ENCODE measurements at places on chromosomes 12 and 14. TPM values are rescaled to one million over a fixed set of nuclear protein-coding genes. Genes with fewer than 3 reads are reported as not detected.

The MYF5 gene
- not detected for total RNA-seq

- H3K36me3 ChIP-seq, result no peaks in the 10 kb centered on the region
- H3K4me1 ChIP-seq, result peaks cover 10% of the 10 kb centered on the region
- peak; percentile 79 for DNase-seq
- H3K4me3 ChIP-seq, result no peak overlapping the region
Measured at GRCh38 chr14:60064491-60065072, 27.1 kb upstream of the PCNX4 start.

The LBHD2 gene
- total RNA-seq, result not detected

The PLEKHD1 gene
- total RNA-seq, result 0.41 TPM

- H3K4me1 ChIP-seq, result peaks cover 15% of the 10 kb centered on the region
- no peaks in the 10 kb centered on the region for H3K36me3 ChIP-seq
- H3K27ac ChIP-seq, result no peak overlapping the region
- DNase-seq, result no peak
Measured at GRCh38 chr12:91099341-91099740, 12.0 kb downstream of the LUM start.

DNA sequence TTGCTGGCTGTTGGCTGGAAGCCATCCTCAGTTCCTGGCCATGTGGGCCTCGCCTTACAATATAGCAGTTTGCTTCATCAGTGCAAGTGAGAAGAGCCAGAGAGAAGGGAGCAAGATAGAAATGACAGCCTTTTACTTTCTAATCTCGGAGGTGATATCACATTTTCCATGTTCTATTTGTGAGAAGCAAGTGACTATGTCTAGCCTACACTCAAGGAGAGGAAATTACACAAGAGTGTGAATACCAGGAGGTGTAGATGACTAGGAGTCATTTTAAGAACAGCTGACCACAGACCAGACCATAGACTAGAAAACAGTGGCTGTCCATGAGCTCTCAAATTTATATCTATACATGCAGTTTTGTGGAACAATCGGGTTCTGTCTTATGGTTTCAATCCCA, 163.0 kb upstream of the NRXN3 start:
- no peaks in the 10 kb centered on the region for H3K27me3 ChIP-seq
- no peaks in the 10 kb centered on the region for H3K4me1 ChIP-seq
- H3K27ac ChIP-seq, result no peak overlapping the region
- no peak for DNase-seq
- H3K36me3 ChIP-seq, result no peaks in the 10 kb centered on the region

The BICD1 gene
- 39.6 TPM for total RNA-seq

The LRP1 gene
- total RNA-seq, result 0.56 TPM

- peaks cover 5% of the 10 kb centered on the region for H3K4me1 ChIP-seq
- no peak overlapping the region for H3K4me3 ChIP-seq
- no peak for DNase-seq
- H3K27me3 ChIP-seq, result no peaks in the 10 kb centered on the region
- no peak overlapping the region for H3K27ac ChIP-seq
Measured at GRCh38 chr14:102711207-102711606, 66.0 kb upstream of the TRAF3 start.

DNA sequence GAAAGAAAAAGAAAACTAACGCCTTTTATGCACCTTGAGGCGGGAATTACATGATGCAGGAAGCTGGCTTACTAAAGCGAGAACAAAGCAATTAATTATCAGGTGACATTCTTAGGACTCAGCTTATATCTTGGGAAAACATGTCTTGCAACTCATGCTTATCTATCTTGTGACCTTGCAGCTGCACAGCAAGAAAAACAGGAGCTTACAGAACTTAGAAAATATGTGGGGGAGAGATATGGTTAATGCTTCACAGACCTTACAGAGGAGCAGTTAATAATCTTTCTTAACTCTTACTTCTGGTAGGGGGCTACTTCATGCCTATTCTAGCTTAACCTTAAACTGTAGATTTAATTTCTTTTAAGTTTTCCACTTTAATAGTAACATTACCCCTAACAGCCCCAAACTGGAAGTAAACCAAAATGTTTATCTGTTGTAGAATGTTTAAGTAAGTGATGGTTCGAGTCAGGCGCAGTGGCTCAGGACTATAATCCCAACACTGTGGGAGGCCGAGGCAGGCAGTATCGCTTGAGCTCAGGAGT, 13.2 kb upstream of the OR11G2 start:
- H3K36me3 ChIP-seq, result no peaks in the 10 kb centered on the region
- no peak overlapping the region for H3K4me3 ChIP-seq
- H3K27ac ChIP-seq, result no peak overlapping the region
- no peaks in the 10 kb centered on the region for H3K27me3 ChIP-seq
- H3K4me1 ChIP-seq, result no peaks in the 10 kb centered on the region
- DNase-seq, result no peak

The RFX4 gene
- total RNA-seq, result not detected

The GPR84 gene
- 0.29 TPM for total RNA-seq

DNA sequence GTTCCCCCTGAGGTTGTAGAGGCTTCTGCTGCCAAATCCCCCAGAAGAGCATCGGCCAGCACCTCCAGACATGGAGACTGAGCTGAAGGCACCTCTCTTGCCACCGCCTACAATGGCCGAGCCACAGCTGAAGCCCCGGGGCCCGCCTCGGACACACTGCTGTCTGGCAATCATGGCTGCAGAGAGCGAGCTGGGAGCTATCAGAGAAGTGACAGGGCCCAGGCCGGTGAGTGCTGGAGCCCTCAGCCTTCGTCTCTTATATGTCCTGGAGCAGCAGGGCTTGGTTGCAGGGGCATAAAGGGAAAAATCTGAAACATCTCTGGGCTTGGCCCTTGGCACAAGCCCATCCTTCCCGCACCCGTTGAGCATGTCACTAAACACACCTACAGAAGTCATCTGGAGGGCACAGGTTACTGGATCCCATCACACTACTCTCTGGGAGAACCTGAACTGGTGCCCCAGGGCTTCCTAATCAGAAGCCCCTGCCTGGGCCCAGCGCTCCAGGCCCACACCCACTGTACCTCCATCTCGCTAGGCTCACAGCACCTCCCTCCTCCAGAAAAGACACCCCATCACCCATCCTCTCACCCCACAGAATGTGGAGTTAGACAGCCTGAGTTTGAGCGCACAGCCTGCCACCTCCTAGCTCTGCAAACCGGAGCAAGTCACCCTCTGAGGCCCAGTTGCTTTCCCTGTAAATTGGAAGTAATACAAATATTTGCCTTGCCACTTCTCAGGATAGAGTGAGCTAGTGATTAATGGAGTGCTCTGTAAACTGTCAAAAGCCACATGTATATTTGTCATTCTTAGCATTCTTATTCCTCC, at the start of gene KRT4:
TSS of gene KRT4 (minus strand) at position 232 of the 825 bp plus-strand sequence. CDS start at position 174, 58 bp downstream.
- DNase-seq, result no peak
- H3K4me3 ChIP-seq, result no peak within 1 kb of the TSS
- no peaks in the 10 kb centered on the region for H3K27me3 ChIP-seq
- no peak within 1 kb of the TSS for H3K27ac ChIP-seq

GRCh38 chr12:26264215-26264838, 69.0 kb downstream of the SSPN start:
- peaks cover 7% of the 10 kb centered on the region for H3K4me1 ChIP-seq
- no peaks in the 10 kb centered on the region for H3K36me3 ChIP-seq
- H3K27me3 ChIP-seq, result no peaks in the 10 kb centered on the region
- DNase-seq, result no peak
- no peak overlapping the region for H3K27ac ChIP-seq
- H3K4me3 ChIP-seq, result no peak overlapping the region

The B3GNT4 gene
- 0.07 TPM for total RNA-seq

DNA sequence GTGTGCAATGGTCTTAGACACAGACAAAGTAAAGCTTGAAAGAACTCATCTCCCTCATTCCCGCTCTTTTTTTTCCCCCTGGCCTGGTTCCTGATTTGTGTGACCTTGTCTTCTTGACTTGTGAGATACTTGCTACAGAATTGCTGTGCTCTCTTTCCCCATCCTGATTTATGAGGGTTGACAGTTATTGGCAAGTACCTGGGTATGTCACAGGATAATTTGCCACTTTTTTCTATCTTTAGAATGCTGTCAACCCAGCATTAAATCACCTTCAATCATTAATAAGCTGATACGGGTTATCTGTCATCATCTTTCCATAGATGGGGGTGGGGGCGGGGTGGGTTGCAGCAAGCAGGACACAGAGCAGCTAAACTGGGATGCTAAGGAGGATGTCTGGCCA, 144.4 kb upstream of the PRICKLE1 start:
- no peaks in the 10 kb centered on the region for H3K36me3 ChIP-seq
- H3K4me3 ChIP-seq, result no peak overlapping the region
- no peak for DNase-seq
- H3K27me3 ChIP-seq, result no peaks in the 10 kb centered on the region
- H3K27ac ChIP-seq, result no peak overlapping the region
- H3K4me1 ChIP-seq, result no peaks in the 10 kb centered on the region

DNA sequence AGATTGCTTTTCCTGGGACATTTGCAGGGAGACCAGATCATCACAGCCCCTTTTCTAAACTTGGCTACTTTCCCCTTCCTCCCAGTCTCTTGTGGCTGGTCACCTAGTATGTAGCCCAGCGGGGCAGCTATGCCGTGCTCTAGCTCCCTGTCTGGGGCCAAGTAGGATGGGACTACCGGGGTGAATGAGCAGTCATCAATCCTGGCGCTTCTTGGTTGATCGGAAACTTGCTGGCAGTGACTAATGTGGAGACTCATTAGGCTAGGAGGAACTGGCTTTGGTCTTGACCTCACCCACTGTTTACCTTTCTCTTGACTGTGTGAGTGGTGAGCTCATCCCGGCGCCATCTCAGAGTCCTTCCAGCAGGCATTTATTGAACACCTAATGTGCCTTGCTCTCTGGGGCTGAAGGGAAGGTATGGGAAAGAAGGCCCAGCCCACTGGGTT, 15.9 kb downstream of the PLEKHG3 start:
- no peaks in the 10 kb centered on the region for H3K27me3 ChIP-seq
- no peaks in the 10 kb centered on the region for H3K36me3 ChIP-seq
- H3K4me3 ChIP-seq, result no peak overlapping the region
- no peak overlapping the region for H3K27ac ChIP-seq

DNA sequence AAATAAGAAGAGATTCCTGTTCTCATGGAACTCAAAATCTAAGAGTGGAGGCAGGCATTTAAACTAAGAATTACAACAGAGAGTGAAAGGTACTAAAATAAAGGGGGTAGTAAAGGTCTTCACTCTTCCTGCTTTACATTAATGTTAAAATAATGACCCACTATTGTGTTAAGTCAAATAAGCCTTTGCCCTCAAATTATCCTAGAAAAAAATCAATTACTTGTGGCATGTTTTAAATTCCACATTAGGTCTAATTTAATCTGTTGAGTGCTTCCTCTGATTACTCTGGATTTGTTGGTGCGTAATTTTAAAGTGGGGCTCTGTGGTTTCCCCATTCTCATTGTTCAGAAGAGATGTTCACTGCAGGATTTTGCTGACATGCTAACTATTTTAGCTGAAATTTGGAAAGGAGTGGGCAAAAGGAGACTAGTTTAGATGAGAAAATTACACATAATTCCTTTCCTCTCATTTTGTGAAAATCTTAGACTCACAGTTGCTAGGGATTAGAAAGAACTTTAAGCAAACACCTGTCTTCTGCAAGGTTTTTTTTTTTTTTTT, 35.5 kb downstream of the BTG1 start:
- H3K4me3 ChIP-seq, result no peak overlapping the region
- no peak for DNase-seq
- H3K4me1 ChIP-seq, result no peaks in the 10 kb centered on the region
- H3K27me3 ChIP-seq, result no peaks in the 10 kb centered on the region

The POTEM gene
- total RNA-seq, result not detected

DNA sequence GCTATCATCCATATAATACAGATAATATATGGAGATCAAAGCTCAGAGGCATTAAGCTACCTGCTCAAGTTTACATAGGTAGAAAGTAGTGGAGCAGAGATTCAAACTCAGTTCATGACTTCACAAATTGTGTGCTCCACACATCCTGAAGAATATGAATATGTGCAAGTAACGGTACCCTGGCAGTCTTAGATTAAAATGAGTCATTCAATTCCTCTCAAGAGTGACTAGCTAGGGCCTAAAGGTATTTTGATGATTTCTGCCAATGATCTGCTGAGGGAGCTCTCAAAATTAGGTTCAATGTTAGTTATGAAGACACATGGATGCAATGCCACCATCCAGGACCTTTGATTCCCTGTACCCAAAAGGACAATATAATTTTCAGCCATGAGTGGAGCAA, 58.9 kb downstream of the GRIP1 start:
- peaks cover 87% of the 10 kb centered on the region for H3K4me1 ChIP-seq
- no peaks in the 10 kb centered on the region for H3K36me3 ChIP-seq
- H3K27me3 ChIP-seq, result no peaks in the 10 kb centered on the region
- H3K4me3 ChIP-seq, result no peak overlapping the region

The SLC5A8 gene
- not detected for total RNA-seq

- no peak overlapping the region for H3K4me3 ChIP-seq
- H3K27ac ChIP-seq, result no peak overlapping the region
- no peaks in the 10 kb centered on the region for H3K36me3 ChIP-seq
- DNase-seq, result no peak
- H3K27me3 ChIP-seq, result no peaks in the 10 kb centered on the region
- peaks cover 16% of the 10 kb centered on the region for H3K4me1 ChIP-seq
Measured at GRCh38 chr14:69156224-69156623, 3.3 kb upstream of the DCAF5 start.

DNA sequence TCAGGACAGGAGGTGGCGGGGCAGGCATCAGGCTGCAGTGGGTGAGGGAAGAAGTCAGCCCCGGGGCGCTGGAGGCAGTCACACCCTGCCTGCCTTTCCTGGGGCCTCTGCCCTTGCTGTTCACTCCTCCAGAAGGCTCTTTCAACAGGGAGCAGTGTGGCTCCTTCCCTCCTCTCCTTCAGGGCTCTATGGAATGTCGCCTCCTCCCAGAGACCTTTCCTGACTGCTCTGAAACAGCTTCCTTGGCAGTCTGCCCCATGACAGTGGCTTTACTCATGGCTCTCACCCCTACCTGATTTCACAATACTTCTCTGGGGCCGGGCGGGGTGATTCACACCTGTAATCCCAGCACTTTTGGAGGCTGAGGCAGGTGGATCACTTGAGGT, 7.1 kb downstream of the RHOF start:
- no peak for DNase-seq
- no peak overlapping the region for H3K4me3 ChIP-seq
- H3K27me3 ChIP-seq, result no peaks in the 10 kb centered on the region
- H3K4me1 ChIP-seq, result peaks cover 28% of the 10 kb centered on the region
- H3K36me3 ChIP-seq, result no peaks in the 10 kb centered on the region

The KIF26A gene
- not detected for total RNA-seq

DNA sequence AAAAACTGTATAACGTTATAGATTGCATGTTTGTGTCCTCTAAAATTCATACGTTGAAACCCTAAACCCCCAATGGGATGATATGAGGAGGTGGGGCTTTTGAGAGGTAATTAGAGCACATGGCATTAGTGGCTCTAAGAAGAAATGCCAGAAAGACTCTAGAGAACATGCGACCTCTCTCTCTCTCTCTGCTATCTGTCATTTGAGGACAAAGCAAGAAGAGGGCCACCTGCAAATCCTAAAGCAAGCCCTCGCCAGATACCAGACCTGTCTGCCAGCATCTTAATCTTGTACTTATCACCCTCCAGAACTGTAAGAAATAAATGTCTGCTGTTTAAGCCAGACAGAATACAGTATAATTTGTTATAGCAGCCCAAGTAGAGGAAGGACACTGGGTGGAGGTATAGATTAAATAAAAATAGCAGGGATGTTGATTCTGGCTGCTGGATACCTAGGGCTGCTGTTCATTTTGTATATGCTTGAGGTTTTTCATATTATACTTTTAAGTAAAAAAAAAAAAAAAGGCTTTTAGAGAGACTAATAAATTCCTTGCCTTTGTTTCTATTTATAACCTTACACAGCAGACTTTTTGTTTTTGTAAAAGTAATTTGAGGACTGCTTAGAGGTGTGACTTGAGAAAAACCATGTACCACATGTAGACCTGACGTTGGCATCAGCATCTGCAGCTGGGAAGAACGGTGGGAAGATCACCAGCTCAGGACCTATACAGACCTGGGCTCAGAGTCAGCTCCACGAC, 26.9 kb downstream of the MOK start:
- DNase-seq, result no peak
- no peaks in the 10 kb centered on the region for H3K4me1 ChIP-seq
- no peak overlapping the region for H3K4me3 ChIP-seq
- H3K27ac ChIP-seq, result no peak overlapping the region
